ENCODE measurements at places on chromosomes 1 and 21.

- DNase-seq: no peak
These were observed 63.5 kb upstream of the UBE2U start for GRCh38 chr1:64139877-64140276.

DNA sequence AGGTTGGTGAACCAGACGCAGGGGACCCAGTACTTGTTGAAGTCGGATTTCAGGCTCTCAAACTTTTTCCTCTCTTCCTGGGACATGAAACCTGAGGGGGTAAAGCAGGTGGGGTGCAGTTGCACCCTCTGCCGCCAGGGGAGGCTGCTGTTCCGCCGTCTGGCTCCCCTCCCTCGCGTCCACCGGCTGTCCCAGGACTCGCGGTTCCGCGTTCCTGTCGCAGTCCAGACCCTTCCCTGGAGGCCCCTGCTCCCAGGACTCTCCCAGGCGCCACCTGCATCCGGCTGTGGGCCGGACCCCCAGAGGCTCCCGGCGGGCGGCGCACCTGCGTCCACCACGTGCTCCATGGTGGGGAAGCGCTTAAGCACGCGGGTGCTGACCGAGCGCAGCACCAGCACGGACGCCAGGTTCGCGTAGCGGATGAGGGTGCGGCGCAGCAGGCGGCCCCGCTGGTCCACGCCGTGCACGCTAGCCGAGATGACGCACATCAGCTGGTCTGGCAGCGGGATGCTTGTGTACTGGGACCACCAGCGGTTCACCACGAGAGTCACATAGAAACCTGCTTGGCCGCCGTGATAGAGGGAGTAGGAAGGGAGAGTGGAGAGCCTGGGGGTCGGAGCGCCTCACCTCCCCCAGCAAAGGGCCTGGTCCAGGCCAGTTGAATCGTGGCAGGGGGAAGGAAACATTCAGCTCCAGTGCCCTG is 1.7 kb downstream of the BEST4 start:
- DNase-seq: peak; percentile 69

- DNase-seq: no peak
These were observed 692 bp downstream of the SORT1 start for GRCh38 chr1:109396871-109397580.

GRCh38 chr1:213649373-213649772 is 338.4 kb upstream of the PROX1 start:
- DNase-seq: peak; percentile 75

DNA sequence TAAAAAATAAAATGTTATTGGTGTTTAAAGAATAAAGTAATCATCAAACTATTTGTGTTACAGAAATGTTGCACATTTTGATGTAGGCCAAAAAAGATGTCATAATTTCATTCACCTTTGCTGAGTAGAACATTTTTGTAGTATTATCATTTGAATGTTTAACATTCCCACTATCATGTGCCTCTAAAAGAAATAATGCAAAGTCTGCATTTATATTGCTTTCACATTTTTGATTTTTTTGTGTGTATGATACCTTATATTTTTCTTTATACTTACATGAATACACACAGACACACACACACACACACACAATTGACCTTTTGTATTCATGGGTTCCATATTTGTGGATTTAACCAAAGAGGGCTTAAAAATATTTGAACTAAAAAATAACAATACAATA is 544.2 kb upstream of the ZRANB2 start:
- DNase-seq: no peak

GRCh38 chr1:110990541-110990940 is 26.8 kb upstream of the LRIF1 start:
- no peak for DNase-seq

GRCh38 chr1:82399093-82399492 is 598.4 kb downstream of the ADGRL2 start:
- DNase-seq: no peak
